ENCODE measurements at places on chromosomes 7 and 10. TPM values are rescaled to one million over a fixed set of nuclear protein-coding genes. Genes with fewer than 3 reads are reported as not detected.

Gene TMEM196
- not detected for total RNA-seq

Gene UCN3
- total RNA-seq: not detected

Gene STAM
- 52.4 TPM for total RNA-seq

Gene GLI3
- total RNA-seq: 0.28 TPM

Gene HOXA13
- total RNA-seq: not detected

Gene AKR1E2
- total RNA-seq: 26.0 TPM

Gene COL13A1
- not detected for total RNA-seq

Gene AKR1C4
- not detected for total RNA-seq

DNA sequence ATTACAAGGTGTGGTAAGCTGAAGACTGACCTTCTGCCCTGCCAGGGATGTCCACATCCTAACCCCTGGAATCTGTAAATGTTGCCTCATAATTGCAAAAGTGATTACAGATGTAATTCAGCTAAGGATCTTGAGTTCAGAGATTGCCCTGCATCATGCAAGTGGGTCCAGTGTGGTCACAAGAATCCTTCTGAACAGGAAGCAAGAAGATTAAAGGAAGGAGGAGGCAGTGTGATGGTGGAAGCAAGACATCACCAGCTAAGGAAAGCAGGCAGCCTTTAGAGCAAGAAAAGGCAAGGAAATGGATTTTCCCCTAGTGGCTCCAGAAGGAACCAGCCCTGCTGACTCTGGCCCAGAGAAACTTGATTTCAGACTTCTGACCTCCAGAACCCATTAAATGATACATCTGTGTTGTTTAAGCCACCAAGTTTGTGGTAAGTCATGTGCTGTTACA is 78.1 kb downstream of the USP6NL start:
- no peak overlapping the region for H3K27ac ChIP-seq
- H3K4me1 ChIP-seq: peaks cover 3% of the 10 kb centered on the region
- H3K4me3 ChIP-seq: no peak overlapping the region
- H3K27me3 ChIP-seq: no peaks in the 10 kb centered on the region
- no peak for DNase-seq
- no peaks in the 10 kb centered on the region for H3K36me3 ChIP-seq

- H3K4me3 ChIP-seq: no peak overlapping the region
- DNase-seq: no peak
- H3K4me1 ChIP-seq: no peaks in the 10 kb centered on the region
- H3K27me3 ChIP-seq: no peaks in the 10 kb centered on the region
- no peak overlapping the region for H3K27ac ChIP-seq
Observed at GRCh38 chr7:159158888-159159405, 14.3 kb upstream of the VIPR2 start.

DNA sequence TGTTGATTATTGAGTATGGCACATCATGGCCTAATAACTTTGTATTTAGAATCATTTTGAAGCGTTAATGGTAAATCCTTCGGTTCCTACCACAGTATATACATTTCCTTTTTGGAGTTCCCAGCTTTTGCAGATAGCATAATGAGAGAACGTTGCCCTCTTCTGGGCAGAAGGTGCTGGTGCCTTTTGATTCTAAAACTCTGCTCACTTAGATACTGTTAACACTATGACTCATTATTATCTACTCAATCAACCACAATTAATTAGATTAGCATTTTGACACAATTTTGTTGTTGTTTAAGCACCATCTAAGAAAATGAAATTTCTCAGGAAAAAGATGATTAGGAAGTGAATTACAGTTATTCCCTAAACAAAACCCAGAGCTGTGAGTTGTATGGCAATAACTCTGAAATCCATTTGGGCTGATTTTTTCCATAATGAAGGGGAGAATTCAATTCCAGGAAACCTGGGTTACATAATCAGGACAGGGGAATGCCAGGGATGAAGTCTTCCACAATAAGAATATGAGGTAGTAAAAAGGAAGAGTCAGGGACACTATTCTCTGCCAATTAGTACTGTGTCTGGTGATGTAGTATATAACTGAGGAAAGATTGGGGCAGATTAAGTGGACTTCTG is 11.5 kb upstream of the DLD start:
- H3K27ac ChIP-seq: no peak overlapping the region
- H3K4me3 ChIP-seq: no peak overlapping the region
- H3K36me3 ChIP-seq: no peaks in the 10 kb centered on the region
- peaks cover 4% of the 10 kb centered on the region for H3K4me1 ChIP-seq
- DNase-seq: no peak

DNA sequence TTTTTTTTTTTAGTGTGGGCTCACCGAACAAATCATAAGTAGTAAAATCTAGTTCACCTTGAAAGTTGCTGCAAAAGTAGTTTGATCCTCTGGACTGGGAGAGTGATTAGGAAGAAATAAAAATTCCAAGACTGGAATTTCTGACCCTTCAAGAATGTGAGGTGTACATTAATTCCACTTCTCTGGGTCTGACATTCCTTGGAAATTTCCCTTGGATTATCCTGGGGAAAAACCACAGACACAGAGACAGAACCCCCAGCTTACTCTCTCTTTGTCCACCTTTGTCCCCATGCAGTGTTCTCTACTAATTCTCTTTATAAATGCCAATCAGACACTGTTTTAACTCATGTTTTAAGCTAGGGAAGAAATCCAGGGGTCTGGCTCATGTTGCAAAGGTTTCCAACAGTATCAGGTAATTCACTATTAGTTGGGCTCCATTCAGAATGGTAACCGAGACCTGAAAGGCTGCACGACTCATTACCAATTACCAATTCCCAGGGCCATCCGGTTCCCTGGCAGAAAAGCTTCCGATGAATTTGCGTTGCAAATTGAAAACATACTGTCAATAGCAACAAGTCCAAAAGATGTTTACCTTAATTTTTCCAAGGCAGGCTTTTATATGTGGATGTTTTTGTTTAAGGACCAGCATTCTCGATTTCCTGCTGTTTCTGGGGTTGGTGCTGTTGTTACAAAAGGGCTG is 86.3 kb downstream of the BAMBI start:
- H3K4me3 ChIP-seq: no peak overlapping the region
- H3K36me3 ChIP-seq: no peaks in the 10 kb centered on the region
- H3K27me3 ChIP-seq: no peaks in the 10 kb centered on the region
- no peak overlapping the region for H3K27ac ChIP-seq
- H3K4me1 ChIP-seq: no peaks in the 10 kb centered on the region
- DNase-seq: no peak

- peak overlapping the region; percentile 78 for H3K27ac ChIP-seq
- DNase-seq: no peak
- H3K4me1 ChIP-seq: peaks cover 31% of the 10 kb centered on the region
- H3K36me3 ChIP-seq: peaks cover 14% of the 10 kb centered on the region
- no peaks in the 10 kb centered on the region for H3K27me3 ChIP-seq
- peak overlapping the region; percentile 93 for H3K4me3 ChIP-seq
Observed at GRCh38 chr7:23298141-23298881, 828 bp upstream of the MALSU1 start.

DNA sequence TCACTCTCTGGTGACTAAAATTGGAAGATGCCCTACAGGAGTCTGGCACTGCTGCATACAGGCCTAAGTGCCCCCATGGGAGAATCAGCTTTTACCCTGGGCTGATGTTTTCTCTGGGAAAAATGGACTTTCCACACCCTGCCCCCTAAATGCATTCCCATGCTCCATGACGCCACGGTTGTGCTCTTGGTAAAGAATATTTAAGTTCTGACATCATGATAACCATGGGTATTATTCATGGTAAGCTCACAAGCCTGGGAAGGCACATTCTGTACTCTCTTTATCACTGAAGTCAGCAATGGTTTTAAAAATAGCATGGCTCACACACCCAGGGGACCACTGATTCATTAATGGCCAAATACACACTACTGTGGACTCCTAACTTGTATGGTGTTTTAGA is 43.4 kb downstream of the HIPK2 start:
- no peaks in the 10 kb centered on the region for H3K36me3 ChIP-seq
- H3K27ac ChIP-seq: no peak overlapping the region
- H3K27me3 ChIP-seq: no peaks in the 10 kb centered on the region

DNA sequence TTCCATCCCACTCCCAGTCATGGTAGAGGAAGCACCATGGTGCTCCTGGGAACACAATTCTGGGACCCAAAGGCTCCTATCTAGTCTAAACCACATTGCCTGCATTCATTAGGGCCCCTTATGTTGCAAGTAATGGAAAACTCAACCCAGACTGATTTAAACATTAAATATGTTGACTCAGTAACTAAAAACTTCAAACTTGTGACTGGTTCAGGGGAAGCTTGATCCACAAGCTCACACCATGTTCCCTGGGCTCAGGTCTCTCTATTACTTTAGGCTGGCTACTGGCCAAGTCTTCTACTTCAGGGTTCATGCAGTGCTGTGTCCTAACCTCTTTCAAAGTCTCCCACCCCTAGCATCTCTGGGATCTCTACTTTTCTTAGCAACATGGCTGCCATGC is 13.1 kb downstream of the WNT16 start:
- no peak overlapping the region for H3K27ac ChIP-seq
- peaks cover under 1% of the 10 kb centered on the region for H3K36me3 ChIP-seq
- H3K27me3 ChIP-seq: no peaks in the 10 kb centered on the region
- no peak for DNase-seq
- H3K4me3 ChIP-seq: no peak overlapping the region

GRCh38 chr10:128922172-128922571 is 544.9 kb upstream of the MGMT start:
- H3K27ac ChIP-seq: no peak overlapping the region
- no peaks in the 10 kb centered on the region for H3K4me1 ChIP-seq
- no peak for DNase-seq
- no peaks in the 10 kb centered on the region for H3K27me3 ChIP-seq
- no peaks in the 10 kb centered on the region for H3K36me3 ChIP-seq

- H3K4me1 ChIP-seq: no peaks in the 10 kb centered on the region
- H3K27me3 ChIP-seq: no peaks in the 10 kb centered on the region
- H3K27ac ChIP-seq: no peak overlapping the region
Observed at GRCh38 chr7:143987513-143987912, 12.6 kb upstream of the OR6B1 start.

GRCh38 chr10:73967022-73967429 is 30.9 kb upstream of the VCL start:
- H3K27me3 ChIP-seq: no peaks in the 10 kb centered on the region
- H3K27ac ChIP-seq: no peak overlapping the region
- H3K36me3 ChIP-seq: no peaks in the 10 kb centered on the region
- DNase-seq: no peak
- H3K4me1 ChIP-seq: no peaks in the 10 kb centered on the region
- H3K4me3 ChIP-seq: no peak overlapping the region

DNA sequence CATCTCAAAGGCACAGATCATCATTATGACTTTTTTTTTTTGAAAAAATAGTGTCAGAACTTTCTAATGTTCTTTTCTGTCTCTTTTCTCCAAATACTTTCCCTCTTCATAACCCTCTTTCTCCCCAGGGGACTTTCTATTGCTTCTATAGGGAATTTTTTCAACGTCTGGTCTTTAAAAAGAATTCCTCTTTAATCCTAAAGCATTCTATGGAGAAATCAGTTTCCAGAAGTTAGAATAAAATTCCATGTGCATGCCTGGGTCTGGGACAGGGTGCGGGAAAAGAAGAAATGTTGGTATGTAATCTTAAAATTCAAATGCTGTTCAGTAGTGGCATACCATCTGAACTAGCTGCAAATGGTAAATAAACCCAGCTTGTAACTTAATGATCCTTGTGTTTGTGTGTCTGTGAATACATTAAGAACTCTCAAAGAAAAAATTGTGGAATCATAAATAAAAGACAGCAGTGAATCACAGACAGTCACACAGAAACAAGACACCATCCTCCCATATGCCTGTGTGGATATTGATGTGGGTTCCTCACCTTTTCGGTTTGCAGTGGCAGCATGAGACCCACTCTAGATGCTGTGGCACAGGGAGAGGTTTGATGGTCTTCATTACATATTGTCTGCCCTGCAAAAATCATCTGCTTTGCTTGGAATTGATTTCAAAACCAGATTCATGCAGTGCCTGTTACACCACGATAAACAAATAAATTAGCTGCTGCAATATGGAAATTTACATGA is 374.7 kb upstream of the NRP1 start:
- H3K27ac ChIP-seq: no peak overlapping the region
- H3K4me3 ChIP-seq: no peak overlapping the region
- H3K36me3 ChIP-seq: no peaks in the 10 kb centered on the region
- peaks cover 2% of the 10 kb centered on the region for H3K27me3 ChIP-seq
- H3K4me1 ChIP-seq: no peaks in the 10 kb centered on the region
- no peak for DNase-seq

- H3K36me3 ChIP-seq: no peaks in the 10 kb centered on the region
- H3K4me3 ChIP-seq: no peak overlapping the region
- H3K27me3 ChIP-seq: no peaks in the 10 kb centered on the region
Observed at GRCh38 chr10:123878666-123879303, 12.8 kb downstream of the CPXM2 start.

GRCh38 chr7:41942468-41943093 is 239.7 kb upstream of the INHBA start:
- DNase-seq: no peak
- H3K4me3 ChIP-seq: no peak overlapping the region
- no peaks in the 10 kb centered on the region for H3K36me3 ChIP-seq
- H3K27me3 ChIP-seq: peaks cover 8% of the 10 kb centered on the region
- H3K4me1 ChIP-seq: peaks cover 10% of the 10 kb centered on the region

GRCh38 chr7:37921876-37922275 is 1.4 kb downstream of the EPDR1 start:
- H3K27me3 ChIP-seq: peaks cover 48% of the 10 kb centered on the region
- no peak overlapping the region for H3K27ac ChIP-seq
- no peaks in the 10 kb centered on the region for H3K36me3 ChIP-seq
- no peak for DNase-seq

GRCh38 chr10:5987747-5988146 is 10.4 kb upstream of the IL15RA start:
- no peak overlapping the region for H3K27ac ChIP-seq
- no peaks in the 10 kb centered on the region for H3K4me1 ChIP-seq
- no peak for DNase-seq
- no peaks in the 10 kb centered on the region for H3K27me3 ChIP-seq

DNA sequence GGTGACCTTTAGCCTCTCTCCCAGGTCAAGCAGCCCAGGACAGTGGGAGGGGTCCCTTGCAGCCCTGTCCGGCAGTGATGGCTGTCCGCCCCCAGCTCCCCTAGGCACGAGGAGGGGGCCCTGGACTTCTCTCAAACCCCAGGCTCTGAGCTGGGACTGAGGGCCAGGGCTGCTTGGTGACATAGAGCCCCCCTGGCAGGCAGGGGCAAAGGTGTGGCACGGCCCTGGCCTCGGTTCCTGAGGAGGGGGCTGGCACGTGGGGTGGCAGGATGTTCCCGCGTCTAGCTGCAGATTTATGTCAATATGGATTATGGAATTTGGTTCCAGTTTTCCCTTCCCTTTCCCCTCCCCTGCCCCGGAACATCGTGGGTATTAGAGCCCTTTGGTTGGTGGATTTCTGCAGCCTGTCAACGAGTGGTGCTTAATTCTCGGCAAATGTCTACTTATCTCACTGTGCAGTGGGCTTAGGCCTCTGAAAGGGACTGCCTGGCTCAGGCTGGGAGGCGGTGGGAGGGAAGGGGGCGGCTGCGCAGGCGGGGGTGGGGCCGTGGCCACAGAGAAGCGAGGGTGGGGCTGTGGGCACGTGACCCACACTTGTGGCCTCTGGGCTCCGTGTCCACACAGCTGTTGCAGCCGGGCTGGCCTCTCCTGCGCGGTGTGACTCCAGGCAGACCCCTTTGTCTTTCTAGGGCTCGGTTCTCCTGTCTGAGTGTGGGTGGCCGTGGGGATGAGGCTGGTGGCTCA is 19.3 kb downstream of the UNCX start:
- DNase-seq: no peak
- no peak overlapping the region for H3K4me3 ChIP-seq
- no peak overlapping the region for H3K27ac ChIP-seq

GRCh38 chr10:75475460-75476182 is 44.2 kb downstream of the LRMDA start:
- DNase-seq: no peak
- H3K36me3 ChIP-seq: no peaks in the 10 kb centered on the region
- no peak overlapping the region for H3K27ac ChIP-seq
- no peak overlapping the region for H3K4me3 ChIP-seq
- H3K4me1 ChIP-seq: no peaks in the 10 kb centered on the region
- H3K27me3 ChIP-seq: no peaks in the 10 kb centered on the region

Measured in CD4-positive, alpha-beta T cell (primary cell).